ENCODE measurements at places on chromosomes 6 and 20.

DNA sequence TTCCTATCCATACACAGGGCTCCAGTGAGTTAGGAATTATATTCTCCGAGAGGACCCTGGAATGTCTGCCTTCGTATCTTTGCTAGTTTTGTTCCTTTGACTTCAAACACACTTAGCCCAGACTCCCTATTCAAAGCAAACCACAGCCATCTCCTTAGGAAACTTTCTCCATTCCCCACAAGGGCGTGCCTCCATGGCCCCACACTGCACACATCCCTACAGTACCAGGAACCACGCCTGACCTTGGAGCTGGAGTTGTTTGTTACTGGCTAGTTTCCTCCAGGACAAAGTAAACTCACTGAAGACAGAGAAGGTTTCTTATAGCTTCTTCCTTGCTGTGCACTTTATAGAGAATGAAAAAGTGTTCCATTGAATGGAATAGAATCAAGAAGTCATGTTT is 412.8 kb upstream of the AGPAT4 start:
- H3K27me3 ChIP-seq = no peaks in the 10 kb centered on the region
- H3K36me3 ChIP-seq = no peaks in the 10 kb centered on the region
- H3K4me3 ChIP-seq = no peak overlapping the region

DNA sequence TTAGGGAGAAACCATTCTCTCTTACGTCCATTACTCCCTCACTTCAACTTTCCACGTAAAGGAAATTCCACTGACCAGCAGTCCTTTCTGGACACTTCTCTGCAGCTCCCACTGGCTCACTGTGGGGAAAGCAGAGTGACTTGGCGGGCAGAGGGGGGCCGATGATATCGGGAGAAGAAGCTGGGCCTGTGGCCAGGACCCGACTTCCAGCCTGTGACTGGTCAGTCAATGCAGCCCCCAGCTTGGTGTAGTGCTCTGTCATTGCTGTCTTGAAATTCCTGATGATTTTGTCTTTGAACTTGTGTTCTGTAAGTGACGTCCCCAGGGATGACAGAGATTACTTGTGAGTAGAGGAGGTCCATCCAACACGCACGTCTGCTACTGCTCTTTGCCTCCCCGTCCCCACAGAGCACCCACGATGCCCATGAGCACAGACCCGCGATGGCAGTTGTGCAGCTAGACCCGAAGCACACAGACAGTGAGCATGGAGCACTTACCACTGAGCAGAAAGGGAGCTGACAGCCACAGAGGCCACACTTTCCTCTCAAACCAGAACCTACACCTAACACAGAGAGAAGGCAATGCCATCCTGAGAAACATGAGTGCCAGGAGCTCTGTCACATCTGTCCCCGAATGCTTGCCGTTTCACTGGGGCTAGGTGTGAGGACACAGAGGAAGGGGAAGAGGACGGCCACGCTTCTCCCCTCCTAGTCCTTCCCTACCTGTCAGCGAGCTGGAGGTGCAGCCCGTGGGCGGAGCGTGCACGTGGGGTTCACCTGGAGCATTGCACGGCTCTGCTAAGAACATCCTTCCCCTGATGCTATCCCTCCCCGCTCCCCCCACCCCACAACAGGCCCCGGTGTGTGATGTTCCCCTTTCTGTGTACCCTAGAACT is 25.7 kb downstream of the DACT2 start:
- DNase-seq = no peak
- H3K4me1 ChIP-seq = no peaks in the 10 kb centered on the region
- H3K27ac ChIP-seq = no peak overlapping the region
- H3K27me3 ChIP-seq = no peaks in the 10 kb centered on the region

GRCh38 chr20:56368351-56369134 is 9.8 kb downstream of the FAM210B start:
- DNase-seq = no peak
- H3K27me3 ChIP-seq = no peaks in the 10 kb centered on the region
- peaks cover 5% of the 10 kb centered on the region for H3K4me1 ChIP-seq
- no peak overlapping the region for H3K27ac ChIP-seq

DNA sequence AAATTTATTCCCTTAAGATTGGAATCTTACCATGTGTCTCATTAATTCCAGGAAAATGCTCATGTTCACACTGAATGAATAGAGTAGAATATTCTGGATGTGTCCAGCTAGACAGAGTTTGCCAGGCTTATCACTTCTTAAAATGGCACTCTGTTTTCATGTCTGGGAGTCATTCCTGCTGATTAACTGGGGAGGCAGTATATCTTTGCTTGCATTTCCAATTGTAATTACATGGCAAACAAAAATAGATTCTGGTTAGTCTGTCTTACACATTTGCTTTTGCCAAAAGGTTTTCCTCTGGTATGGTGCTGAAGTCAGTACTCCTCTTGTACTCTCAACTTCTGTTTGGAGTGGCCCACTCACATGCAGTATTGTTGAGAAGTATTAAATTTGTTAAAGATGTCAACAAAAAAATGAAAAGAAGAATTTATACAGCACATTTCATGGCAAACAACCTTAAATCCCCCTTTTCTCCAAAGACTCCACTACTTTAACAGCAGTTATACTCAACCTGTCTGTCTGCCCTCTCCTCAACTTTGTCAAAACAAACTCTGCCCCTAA is 70.2 kb downstream of the TENT5A start:
- H3K27ac ChIP-seq = no peak overlapping the region
- H3K27me3 ChIP-seq = no peaks in the 10 kb centered on the region
- H3K36me3 ChIP-seq = no peaks in the 10 kb centered on the region
- H3K4me3 ChIP-seq = no peak overlapping the region

GRCh38 chr6:4192173-4192572 is 56.8 kb upstream of the ECI2 start:
- no peak for DNase-seq
- no peak overlapping the region for H3K27ac ChIP-seq
- H3K4me1 ChIP-seq = no peaks in the 10 kb centered on the region
- H3K4me3 ChIP-seq = no peak overlapping the region

- DNase-seq = no peak
- H3K36me3 ChIP-seq = no peaks in the 10 kb centered on the region
- no peaks in the 10 kb centered on the region for H3K4me1 ChIP-seq
- no peaks in the 10 kb centered on the region for H3K27me3 ChIP-seq
Measured at GRCh38 chr6:4561078-4561435, 215.1 kb upstream of the CDYL start.

DNA sequence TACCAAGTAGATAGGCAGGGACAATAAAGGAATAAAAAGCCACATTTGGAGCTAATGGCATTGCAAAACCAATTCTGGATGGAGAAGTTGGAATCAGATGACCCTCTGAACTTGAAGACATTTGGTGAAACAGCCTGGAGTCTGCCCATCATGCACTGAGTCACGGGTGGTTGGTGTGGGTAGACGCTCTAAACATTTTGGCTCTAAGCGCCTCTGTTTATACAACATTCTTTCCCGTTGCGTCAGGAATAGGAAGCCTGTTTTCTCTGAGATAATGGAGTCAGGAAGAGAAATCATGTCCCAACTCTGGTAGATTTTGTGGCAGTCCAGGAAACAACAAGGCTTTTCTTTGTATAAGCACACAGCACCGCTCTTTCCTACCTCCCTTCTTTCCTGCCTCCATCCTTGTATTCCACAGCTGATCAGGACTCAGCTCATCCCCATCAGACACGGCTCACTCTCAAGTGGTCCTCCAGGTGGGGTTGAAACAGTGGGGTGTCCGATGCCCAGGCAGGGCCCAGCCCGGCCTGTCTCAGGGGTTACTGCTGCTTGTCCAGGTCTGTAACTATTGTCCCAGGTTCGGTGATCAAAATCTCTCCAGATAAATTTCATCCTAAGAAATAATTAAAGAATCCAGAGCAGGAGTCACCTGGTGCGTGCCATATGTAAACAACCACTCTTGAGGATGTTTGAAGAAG is 12.1 kb upstream of the RAMACL start:
- DNase-seq = peak; percentile 46
- H3K27me3 ChIP-seq = no peaks in the 10 kb centered on the region
- no peak overlapping the region for H3K4me3 ChIP-seq
- H3K27ac ChIP-seq = peak overlapping the region; percentile 22
- no peaks in the 10 kb centered on the region for H3K36me3 ChIP-seq

DNA sequence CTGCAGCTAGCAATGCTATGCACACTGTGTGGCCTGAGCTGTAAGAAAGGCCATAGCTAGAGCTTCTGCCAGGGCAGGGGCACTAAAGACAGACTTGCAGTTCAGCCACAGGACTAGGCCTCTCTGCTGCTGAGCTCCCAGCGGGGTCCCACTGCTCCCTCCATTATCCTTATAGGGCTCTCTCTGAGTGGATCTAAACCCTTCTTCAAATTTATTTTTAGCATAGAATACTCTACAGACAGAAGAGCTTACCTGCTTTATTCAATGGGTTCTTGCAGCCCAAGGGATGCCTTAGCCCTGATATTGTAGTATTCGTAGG is 100.9 kb upstream of the MLN start:
- H3K4me3 ChIP-seq = no peak overlapping the region
- no peak for DNase-seq
- no peaks in the 10 kb centered on the region for H3K4me1 ChIP-seq
- no peak overlapping the region for H3K27ac ChIP-seq
- H3K27me3 ChIP-seq = no peaks in the 10 kb centered on the region

DNA sequence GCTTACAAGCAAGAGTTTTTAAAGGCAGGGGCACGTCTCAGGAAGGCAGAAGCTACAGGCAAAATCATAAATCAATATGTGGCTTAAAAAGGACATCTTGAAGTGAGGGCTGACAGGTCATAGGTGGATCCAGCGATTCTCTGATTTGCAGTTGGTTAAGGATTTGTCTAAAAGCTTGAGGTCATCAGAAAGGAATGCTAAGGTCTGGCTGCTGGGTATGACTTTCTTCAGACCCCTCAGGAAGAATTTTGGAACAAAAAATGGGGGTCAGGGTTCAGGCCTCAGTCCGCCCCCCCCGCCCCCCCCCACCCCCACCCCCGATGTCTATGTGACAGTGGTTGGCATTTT is 261.9 kb downstream of the CDH4 start:
- no peaks in the 10 kb centered on the region for H3K27me3 ChIP-seq
- no peak overlapping the region for H3K4me3 ChIP-seq
- no peaks in the 10 kb centered on the region for H3K36me3 ChIP-seq
- no peaks in the 10 kb centered on the region for H3K4me1 ChIP-seq

GRCh38 chr6:29702519-29703103 is 20.6 kb upstream of the HLA-F start:
- H3K36me3 ChIP-seq = no peaks in the 10 kb centered on the region
- H3K27me3 ChIP-seq = no peaks in the 10 kb centered on the region
- H3K4me3 ChIP-seq = no peak overlapping the region
- DNase-seq = no peak
- no peaks in the 10 kb centered on the region for H3K4me1 ChIP-seq
- no peak overlapping the region for H3K27ac ChIP-seq

DNA sequence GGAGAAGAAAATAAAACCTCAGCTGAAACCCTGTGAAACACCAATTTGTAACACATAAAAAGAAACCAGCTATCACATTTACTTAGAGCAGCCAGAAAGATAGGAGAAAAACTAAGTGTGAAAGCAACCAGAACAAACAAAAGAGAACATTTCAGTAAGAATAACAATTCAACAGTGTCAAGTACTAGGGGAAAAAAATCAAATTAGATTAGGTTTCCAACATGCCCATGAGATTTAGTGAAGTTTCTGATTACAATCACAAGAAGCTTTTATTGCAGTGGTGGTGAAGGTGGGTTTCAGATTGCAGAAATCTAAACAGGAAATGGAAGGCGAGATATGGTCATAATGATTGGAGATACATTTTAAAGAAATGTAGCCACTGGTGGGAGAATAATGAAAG is 22.1 kb upstream of the TRDN start:
- no peaks in the 10 kb centered on the region for H3K4me1 ChIP-seq
- no peaks in the 10 kb centered on the region for H3K27me3 ChIP-seq
- no peak overlapping the region for H3K27ac ChIP-seq
- DNase-seq = no peak

- no peak overlapping the region for H3K4me3 ChIP-seq
- no peak overlapping the region for H3K27ac ChIP-seq
- H3K36me3 ChIP-seq = no peaks in the 10 kb centered on the region
- peaks cover 46% of the 10 kb centered on the region for H3K27me3 ChIP-seq
- no peak for DNase-seq
Measured at GRCh38 chr20:2801286-2801728, 880 bp upstream of the CPXM1 start.

GRCh38 chr6:29793036-29793356 is 34.6 kb upstream of the HLA-G start:
- H3K4me1 ChIP-seq = peaks cover 10% of the 10 kb centered on the region
- H3K4me3 ChIP-seq = no peak overlapping the region
- no peaks in the 10 kb centered on the region for H3K36me3 ChIP-seq
- no peak overlapping the region for H3K27ac ChIP-seq
- no peaks in the 10 kb centered on the region for H3K27me3 ChIP-seq

- DNase-seq = no peak
- H3K27me3 ChIP-seq = no peaks in the 10 kb centered on the region
- H3K36me3 ChIP-seq = no peaks in the 10 kb centered on the region
- H3K4me1 ChIP-seq = peaks cover 16% of the 10 kb centered on the region
Measured at GRCh38 chr6:17972978-17973622, 14.3 kb downstream of the KIF13A start.

DNA sequence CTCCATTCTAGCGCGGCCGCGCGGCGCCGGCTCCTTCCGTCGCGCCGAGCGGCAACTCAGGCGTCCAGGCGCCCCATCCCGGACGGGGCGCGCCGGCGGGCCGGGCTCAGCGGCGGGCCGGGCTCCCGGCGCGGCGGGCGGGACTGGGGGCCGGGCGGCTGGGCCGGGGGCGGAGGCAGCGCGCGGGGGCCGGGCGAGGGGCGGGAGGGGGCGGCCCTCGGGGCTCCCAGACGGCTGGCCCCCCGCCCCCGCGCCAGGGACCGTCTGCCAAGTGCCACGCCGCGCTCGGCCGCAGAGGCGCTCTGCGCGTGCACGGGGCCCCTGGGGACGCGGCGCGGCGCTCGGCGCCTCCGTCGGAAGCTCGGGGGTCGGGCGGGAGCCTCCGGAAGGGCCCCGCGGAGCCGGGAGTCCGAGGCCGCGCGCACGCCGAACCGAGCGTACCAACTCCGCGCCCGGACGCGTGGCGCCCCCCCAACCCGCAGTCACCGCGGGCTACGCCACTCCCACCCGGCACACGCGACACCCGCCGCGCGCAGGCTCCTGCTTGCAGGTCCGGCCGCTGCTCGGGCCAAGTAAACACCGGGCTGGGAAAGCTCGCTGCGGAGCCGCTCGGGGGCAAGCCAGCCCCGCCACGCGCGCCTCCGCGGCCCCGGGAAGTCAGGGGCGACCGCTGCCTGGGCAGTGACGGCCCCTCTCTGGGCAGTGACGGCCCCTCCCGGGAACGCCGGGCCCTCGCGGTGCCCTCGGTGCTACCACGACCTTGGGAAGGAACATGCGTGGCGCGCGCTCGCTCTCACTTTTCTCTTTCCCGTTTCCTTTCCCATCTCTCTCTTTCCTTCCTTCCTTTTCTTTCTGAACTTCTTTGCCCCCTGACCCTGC is at the start of gene PREX1:
Gene PREX1, minus strand, starts transcription at position 145 of the 879 bp plus-strand sequence. Its CDS starts 139 bp downstream, at position 6.
- DNase-seq = peak; percentile 82
- peaks cover 23% of the 10 kb centered on the region for H3K4me1 ChIP-seq
- H3K4me3 ChIP-seq = peak within 1 kb of the TSS; percentile 72
- H3K27me3 ChIP-seq = no peaks in the 10 kb centered on the region
